NCI-H460 (cell line): ENCODE measurements at places on chromosomes 2 and 18. TPM values are rescaled to one million over a fixed set of nuclear protein-coding genes. Genes with fewer than 3 reads are reported as not detected.

- DNase-seq, result no peak
Observed at GRCh38 chr2:188199716-188200128, 92.0 kb upstream of the GULP1 start.

The CD207 gene
- not detected in 2 replicates for total RNA-seq

DNA sequence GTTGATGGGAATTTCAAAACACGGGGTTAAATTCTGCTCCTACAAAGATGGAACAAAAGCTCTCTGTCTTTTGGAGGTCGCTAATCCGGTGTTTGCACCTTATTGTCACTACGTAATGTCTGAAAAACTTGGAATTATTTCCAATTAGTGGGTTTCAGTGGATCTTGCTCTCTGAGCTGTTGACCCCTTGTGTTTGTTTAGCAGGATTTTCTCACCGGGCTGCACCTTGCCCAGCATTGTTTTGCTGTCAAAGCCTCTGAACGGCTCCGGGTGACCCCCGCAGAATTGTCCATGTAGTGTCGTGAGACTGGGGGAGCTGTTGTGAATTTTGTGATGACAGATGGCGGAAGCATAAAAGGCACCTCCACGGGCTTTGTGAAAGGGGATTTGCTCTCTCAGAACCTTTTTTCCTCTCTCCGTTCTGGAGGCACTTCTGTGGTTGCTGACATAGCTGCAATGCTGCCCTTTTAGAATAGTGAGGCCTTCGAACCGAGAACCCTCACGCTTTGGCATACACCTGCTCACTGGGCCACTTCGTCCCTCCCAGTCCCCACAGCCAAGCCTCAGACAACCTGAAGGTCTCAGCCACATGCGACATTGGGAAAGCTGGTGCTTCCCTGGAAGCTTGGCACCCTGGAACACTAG is 129.4 kb downstream of the ACOXL start:
- DNase-seq, result no peak

- no peak for DNase-seq
Observed at GRCh38 chr18:7414459-7414858, 152.7 kb upstream of the PTPRM start.

The THSD7B gene
- 0.02 TPM in 1 of 2 replicates, not detected in the other for total RNA-seq

- no peak for DNase-seq
Observed at GRCh38 chr2:73174941-73175662, 27.3 kb upstream of the NOTO start.

DNA sequence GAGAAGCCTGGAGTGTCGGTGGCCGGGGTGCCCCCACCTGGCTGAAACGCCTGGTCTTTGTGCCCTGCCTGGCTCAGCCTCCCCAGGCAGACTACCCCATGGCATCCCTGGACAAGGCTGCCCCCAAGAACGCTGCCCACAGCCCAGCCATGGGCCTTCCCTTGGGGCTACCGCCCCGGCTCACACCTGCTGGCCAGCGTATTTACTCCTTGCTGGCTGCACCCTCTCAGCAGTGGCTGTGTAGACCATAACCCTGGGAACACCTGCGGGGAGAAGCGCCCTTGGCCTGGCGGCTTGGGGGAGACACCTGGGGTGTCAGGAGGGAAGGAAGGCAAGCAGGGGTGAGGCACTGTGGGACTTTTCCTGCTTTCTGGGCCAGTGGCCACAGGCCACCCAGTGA is 17.3 kb downstream of the CAPN10 start:
- DNase-seq, result no peak

DNA sequence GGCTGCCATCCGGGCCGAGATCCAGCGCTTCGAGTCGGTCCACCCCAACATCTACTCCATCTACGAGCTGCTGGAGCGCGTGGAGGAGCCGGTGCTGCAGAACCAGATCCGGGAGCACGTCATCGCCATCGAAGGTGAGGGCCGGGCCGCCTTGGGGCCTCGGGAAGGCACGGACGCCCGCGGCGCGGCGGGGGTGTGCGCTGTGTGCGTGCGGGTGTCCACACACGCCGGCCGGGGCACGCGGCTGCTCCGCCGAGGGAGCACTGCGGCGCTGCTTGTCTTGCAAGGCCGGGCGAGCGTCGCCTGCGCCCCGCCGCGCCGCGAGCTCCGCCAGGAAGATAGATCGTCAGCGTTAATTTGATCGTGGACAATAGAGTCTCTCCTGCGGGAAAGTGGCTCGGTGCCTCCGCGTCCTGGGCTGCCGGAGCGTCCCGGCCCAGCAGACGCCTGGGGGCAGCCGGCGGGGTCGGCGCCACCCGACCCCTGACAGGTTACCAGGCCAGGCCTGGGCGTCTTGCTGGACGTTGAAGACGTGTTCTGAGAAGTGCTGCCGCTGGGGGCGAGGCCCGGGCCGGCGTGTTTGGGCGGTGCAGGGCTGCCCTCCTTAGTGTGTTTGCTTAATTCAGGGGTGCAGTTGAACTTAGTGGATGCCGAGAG is 1.0 kb downstream of the AGAP1 start:
- no peak for DNase-seq

DNA sequence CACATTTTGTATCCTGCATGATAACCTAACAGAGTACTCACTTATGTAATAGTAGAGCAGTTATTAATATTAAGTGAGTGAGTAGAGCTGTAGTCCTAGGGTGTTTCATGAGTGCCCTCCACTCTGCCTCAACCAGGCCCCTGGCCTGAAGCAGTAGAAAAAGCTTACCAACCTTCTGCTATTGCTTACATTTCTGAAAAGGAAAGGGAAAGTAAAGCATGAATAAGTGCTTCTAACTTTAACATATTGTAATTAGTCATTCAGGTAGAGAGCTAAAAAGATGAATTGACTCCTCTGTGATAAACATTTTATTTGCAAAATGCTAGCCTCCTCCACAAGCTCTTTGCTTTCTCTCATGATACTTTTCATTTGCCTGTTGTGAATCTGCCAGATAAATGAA is 94.7 kb upstream of the RPE start:
- DNase-seq, result no peak

DNA sequence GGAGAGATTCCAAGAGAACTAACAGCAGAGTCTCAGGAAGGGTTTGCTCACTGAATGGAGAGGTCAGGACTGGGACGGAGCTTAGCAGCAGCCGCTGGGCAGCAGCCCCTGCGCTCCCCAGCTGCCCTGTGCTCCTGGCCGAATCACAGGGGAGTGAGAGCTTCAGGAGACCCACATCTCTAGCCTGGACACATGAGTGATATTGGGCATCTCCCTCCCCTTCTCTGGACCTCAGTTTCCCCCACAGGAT is 511 bp downstream of the MATN3 start:
- no peak for DNase-seq

The SP3 gene
- 82.4 and 86.3 TPM in 2 replicates for total RNA-seq

GRCh38 chr2:113707106-113707505 is 49.3 kb downstream of the SLC35F5 start:
- DNase-seq, result no peak

DNA sequence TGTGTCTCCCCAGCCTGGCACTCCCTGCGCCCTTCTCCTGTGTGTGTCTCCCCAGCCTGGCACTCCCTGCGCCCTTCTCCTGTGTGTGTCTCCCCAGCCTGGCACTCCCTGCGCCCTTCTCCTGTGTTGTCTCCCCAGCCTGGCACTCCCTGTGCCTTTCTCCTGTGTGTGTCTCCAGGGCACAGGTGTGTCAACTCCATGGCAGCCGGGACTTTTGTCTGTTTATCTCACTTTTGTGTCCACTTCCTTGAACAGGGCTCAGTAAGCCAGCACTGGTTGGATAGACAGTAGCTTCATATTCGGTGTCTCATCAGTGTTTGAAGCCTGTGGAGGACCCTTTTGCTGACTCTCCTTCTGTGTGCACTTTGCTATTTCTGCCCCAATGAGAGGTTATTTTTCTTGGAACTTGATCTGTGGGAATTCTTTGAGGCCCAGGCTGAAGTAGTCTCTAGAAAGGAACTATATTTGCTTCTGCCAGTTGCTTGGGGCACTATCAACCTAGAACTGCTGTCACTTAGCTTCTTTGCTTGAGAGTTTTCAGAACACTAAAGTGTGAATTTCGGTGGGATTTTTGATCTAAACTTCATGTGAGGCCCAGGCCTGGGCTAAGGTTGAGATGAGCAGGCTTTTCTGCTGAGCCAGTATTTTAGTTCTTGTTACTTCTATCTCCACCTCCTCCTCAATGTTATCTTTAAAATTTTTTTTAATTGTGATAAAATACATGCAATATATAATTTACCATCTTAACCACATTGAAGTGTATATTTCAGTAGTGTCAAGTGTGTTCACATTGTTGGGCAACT is 8.3 kb upstream of the ASB1 start:
- no peak for DNase-seq

The OSR1 gene
- total RNA-seq, result 5.1 and 5.2 TPM in 2 replicates

The BOK gene
- total RNA-seq, result 8.9 and 9.8 TPM in 2 replicates

DNA sequence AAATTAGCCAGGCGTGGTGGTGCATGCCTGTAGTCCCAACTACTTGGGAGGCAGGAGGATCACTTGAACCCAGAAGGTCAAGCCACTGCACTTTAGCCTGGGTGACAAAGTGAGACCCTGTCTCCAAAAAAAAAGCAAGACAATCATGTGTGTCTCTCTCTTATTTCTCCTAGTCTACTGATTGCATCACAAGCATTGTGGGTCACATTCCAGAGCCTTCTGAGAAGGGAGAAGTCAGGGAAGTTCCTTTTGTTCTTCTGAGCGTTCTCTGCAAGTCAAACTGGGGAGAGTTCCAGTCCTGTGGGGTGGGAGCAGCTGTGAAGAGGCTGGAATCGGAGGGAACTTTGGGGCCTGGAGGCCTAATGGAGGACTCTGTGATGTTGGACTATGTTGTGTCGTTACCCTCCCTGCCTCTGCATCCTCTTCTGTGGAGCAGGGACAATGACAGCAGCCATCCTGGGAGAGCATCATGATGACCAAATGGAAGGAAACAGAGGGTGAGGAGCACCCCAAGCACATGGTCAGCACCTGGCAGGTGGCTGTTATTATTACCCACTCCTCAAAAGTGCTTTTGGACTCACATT is 115.4 kb downstream of the MRO start:
- no peak for DNase-seq

DNA sequence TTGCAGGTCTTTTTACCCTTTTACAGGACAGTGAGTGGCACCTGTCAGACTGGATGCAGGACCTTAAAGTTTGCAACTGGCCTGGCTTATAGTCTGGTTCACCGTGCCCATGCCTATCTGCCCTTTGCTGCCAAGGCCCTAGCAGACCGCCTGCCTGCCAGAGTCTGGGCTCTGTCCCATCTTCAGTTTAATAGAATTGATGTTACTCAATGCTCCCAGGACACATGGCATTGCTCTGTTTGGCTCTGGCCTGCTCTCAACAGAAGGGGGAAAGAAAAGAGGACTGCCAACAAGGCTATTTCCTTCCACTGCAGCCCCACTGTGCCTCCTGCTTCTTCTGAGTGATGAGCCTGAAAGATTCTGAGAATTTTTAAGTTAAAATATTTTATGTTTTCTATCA is 25.6 kb upstream of the TMEM178A start:
- no peak for DNase-seq

The SPATA3 gene
- total RNA-seq, result not detected in 2 replicates

DNA sequence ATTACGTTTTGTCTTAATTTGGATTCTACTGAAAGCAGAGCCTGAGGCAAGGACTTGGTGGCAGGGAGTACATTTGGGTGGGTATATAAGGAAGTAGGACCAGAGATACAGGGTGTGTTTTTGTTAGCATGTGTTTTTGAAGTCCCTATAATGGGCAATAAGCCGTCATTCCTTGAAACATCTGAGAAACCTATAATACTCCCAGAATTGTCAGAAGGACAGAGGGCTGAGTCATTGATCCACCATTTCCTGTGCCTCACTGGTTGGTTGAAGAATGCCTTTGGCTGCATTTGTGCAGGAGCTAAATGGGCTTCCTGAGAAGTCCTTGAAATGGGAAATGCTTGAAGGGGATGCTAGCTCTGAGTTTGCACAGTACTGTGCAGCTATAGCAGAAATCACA is 281.8 kb upstream of the ZEB2 start:
- DNase-seq, result no peak

The MOB1A gene
- 115 and 117 TPM in 2 replicates for total RNA-seq

DNA sequence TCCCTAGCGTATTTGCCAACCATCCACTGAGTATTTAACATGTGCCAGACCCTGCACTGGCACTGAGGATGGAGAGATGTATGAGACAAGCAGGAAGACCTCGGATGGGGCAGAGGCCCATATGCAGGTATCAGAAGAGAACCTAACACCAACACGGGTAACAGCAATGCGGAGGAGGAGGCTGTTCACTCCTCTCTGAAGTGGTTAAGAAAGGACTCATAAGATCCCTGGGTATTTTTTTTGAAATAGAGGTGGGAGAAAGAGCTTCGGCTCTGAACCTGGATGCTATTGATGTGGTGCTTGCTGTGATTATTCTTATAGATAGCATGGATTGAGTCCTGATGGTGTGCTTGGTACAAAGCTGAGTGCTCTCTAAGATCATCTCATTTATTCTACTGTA is 418.3 kb downstream of the LPIN1 start:
- no peak for DNase-seq

GRCh38 chr2:166017208-166017607 is 63.6 kb upstream of the TTC21B start:
- no peak for DNase-seq

DNA sequence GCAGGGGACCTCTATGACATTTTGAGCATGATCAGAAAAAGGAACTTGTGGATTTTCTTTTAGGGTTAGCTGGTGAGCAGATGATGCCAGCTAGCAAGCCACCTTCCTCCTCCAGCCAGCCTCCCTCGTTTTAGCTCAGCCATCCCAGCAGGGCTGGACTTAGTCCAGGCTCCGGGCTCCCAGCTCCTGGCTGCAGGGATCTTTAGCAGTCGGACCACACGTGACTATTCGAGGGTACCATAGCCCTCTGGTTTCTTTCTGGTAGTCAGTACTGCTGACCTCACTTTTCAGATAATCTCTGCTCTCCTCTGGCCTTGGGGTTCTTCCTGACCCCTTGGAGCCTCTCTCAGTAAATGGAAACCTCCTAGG is 31.8 kb downstream of the NCK2 start:
- no peak for DNase-seq

The FSHR gene
- not detected in 2 replicates for total RNA-seq

GRCh38 chr2:85994421-85994777 is 105.6 kb upstream of the ST3GAL5 start:
- DNase-seq, result no peak

The VSNL1 gene
- not detected in 2 replicates for total RNA-seq

GRCh38 chr2:186617771-186618170 is 27.9 kb downstream of the ITGAV start:
- DNase-seq, result no peak

DNA sequence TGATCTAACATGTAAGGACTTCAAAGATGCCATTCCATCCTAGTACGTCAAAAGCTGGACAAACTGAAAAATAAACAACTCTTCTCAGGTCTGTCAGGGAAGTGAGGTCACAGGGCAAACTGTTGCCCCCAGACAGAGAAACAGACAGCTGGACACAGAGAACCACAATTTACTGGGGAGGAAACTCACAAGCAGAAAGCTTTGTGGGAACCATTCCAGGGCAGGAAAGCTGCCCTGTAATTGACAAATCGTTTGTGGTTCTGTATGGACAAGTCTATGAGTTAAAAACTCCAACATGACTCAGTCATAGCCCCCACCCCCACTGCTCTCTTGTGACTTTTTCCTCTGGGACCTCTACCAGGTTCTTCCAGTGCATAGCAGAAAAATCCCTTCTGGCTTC is 28.4 kb downstream of the MCEE start:
- no peak for DNase-seq

- no peak for DNase-seq
Observed at GRCh38 chr2:66566726-66567399, 131.9 kb downstream of the MEIS1 start.

The LYPD6B gene
- 0.20 and 0.38 TPM in 2 replicates for total RNA-seq

- no peak for DNase-seq
Observed at GRCh38 chr2:239193401-239193811, 207.4 kb downstream of the HDAC4 start.

The DPP4 gene
- total RNA-seq, result 0.25 and 0.40 TPM in 2 replicates

The CLIP4 gene
- total RNA-seq, result 75.4 and 78.5 TPM in 2 replicates

GRCh38 chr2:82230406-82230805 is 1925.9 kb upstream of the LRRTM1 start:
- no peak for DNase-seq
